ENCODE measurements at places on chromosomes 6 and 20.
A peak's percentile ranks its signal among the peaks of the same experiment; 100 is the strongest.

- no peak for DNase-seq
Measured at GRCh38 chr6:88910922-88911778, 52.3 kb downstream of the RNGTT start.

DNA sequence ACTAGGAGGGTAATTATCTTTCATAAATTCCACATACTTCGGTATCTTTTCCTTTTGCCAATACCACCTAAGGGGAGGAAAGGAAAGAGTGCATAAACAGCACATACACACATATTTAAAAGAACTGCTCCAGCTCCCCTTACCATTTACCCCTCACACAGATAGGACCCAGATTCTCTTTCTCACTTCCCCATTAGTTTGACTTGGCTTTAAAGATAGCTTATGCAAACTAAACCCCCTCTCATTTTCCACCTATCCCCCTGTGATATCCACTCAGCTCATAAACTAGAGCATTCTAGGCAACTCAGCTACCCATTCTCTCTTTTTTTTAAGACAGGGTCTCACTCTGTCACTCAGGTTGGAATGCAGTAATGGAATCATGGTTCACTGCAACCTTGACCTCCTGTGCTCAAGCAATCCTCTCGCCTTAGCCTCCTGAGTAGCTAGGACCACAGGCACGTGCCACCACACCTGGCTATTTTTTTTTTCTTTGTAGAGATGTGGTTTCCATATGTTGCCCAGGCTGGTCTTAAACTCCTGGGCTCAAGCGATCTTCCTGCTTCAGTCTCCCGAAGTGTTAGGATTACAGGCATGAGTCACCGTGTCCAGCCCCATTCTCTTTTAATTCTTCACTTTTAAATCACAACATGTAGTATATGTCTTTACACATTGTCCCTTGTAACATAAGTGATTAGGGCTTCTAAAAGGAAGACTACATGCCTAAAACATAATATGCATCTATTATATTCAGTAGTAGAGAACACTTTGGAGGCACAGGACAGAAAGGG lies 4.0 kb downstream of the FUCA2 start:
- DNase-seq, result no peak

GRCh38 chr6:136753624-136754023 lies 38.7 kb downstream of the MAP3K5 start:
- DNase-seq, result peak; percentile 85

DNA sequence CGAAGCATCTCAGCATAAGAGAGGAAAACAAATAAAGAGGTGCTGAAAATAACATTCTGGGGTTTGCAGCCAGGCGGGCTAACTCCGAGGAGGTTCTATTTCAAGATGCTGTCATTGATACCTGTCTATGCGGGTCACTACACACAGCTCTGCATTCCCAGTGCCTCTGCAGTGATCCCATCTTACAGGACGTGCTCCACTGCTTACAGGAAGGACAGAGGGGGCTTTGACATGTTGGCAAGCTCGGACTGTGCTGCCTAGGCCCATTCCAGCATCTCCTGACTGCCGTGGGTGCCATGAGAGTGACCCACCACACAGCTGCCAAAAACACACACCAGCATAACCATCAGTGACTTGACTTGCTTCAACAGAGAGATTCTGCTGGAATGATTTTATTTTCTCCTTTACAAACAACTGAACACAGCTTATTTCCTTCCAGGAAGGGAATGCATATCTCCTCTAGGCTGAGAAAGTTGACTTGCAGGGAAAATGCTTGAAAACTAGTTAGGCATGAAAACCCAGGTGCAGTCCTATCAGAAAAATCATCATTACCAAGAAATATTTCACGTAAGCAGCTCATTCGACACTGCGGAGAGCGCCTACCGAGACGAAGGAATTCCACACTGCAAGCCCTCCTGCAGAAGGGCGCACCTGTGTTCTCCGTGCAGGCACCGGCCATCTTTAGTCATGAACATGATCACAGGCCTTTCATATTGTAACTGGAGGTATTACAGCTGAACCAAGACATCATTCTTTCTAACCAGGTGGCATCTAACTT lies 62.5 kb downstream of the RAMACL start:
- DNase-seq, result no peak

- DNase-seq, result no peak
Measured at GRCh38 chr20:22681591-22682248, 97.3 kb upstream of the FOXA2 start.

GRCh38 chr6:84466511-84466910 lies 239.1 kb upstream of the CEP162 start:
- DNase-seq, result no peak

DNA sequence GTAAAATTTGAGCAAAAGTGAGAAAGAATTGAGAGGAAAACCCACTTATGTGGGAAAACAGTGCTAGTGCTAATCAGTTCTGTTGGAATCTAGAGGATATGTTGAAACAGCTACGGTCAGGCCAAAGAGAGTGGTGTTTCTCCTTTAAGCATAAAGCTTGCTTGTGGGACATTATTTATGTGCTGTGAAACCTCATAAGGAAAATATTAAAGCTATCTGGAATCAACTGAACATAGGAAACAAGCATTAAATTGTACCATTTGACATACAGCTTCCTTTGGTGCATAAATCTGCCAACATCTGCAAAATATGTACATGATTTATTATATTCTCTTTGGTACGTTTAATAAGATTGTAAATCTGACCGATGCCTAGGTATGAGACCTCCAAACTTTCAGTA lies 182.5 kb upstream of the PDE10A start:
- DNase-seq, result no peak

GRCh38 chr6:74713941-74714340 lies 491.9 kb downstream of the COL12A1 start:
- no peak for DNase-seq

GRCh38 chr20:23393996-23394775 lies 27.1 kb downstream of the NAPB start:
- no peak for DNase-seq

DNA sequence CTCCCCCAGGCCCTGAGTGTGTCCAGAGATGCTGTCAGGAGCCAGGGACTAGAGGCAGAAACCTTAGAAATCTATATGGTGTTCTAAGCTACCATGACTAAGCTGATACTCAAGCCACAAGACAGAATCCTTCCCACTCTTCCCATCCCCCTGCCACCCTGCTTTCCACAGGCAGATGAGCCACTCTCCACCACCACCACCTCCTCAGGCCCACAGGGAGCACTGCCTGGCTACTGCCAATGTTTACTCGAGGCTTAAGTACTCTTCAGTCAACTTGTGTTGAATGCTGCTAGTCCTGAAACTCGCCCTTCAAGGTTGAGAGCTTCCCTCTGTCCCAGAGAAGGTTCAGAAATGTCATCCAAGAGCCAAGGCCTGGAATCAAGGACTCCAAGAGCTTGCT lies 56.2 kb downstream of the CENPW start:
- no peak for DNase-seq

- DNase-seq, result no peak
Measured at GRCh38 chr6:157483770-157484169, 102.8 kb downstream of the ZDHHC14 start.

GRCh38 chr20:51202304-51202703 lies 179.4 kb upstream of the KCNG1 start:
- DNase-seq, result no peak

DNA sequence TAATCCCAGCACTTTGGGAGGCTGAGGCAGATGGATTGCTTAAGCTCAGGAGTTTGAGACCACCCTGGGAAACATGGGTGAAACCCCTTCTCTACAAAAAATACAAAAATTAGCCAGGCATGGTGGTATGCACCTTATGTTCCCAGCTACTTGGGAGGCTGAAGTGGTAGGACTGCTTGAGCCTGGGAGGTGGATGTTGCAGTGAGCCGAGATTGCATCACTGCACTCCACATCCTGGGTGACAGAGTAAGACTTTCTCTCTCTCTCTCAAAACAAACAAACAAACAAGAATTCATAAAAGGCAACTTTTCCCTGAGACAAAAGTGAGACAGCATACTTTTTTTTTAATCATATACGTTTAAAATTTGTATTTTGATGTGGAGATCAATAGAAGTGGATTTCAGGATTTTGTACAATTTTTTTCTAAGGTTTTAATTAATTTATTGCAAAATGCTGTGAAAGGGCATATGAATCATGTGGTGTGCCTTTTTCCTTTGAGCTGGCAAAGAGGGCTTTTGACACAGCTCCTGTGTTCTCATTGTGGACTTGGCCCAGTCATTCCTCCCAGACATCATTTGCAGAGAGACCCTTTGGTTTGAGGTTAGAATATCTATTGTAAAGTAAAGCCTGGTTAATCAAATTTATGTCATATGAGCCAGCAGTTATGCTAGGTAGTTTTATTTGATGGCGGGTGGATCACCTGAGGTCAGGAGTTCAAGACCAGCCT lies 77.1 kb downstream of the TULP4 start:
- DNase-seq, result no peak

- no peak for DNase-seq
Measured at GRCh38 chr6:49548613-49549304, 1.7 kb upstream of the C6orf141 start.

GRCh38 chr6:130115036-130115435 lies 96.7 kb downstream of the L3MBTL3 start:
- no peak for DNase-seq

DNA sequence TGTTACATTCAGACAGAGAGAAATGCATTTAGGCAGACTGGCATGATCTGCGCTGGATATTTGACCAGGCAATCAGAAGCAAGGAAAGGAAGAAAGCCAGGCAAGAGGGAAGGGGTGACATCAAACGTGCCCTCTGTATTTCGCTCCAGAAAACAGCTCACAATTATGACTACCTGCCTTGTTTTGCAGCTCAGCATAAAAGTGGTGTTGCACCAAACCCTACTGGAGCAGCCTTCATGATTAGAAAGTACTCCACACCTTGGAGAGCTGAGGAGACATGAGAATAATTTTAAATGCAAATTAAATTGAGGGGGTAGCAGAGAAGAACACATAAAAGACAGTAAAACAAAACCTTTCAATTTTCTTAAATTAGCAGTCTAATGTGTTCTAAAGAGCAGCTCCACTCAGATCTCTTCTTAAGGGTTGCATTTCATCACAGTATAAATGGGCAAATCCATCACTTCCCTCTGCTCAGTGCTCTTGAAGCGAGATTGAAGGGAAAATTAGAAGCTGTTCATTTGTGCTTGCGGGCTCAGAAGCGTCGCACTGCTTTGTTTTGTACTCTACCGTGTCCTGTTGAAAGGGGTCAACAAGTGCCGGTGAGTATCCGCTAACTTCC lies at the start of gene PHACTR1:
Gene PHACTR1 (plus strand): TSS at position 470 of the 619 bp plus-strand sequence.
- no peak for DNase-seq

DNA sequence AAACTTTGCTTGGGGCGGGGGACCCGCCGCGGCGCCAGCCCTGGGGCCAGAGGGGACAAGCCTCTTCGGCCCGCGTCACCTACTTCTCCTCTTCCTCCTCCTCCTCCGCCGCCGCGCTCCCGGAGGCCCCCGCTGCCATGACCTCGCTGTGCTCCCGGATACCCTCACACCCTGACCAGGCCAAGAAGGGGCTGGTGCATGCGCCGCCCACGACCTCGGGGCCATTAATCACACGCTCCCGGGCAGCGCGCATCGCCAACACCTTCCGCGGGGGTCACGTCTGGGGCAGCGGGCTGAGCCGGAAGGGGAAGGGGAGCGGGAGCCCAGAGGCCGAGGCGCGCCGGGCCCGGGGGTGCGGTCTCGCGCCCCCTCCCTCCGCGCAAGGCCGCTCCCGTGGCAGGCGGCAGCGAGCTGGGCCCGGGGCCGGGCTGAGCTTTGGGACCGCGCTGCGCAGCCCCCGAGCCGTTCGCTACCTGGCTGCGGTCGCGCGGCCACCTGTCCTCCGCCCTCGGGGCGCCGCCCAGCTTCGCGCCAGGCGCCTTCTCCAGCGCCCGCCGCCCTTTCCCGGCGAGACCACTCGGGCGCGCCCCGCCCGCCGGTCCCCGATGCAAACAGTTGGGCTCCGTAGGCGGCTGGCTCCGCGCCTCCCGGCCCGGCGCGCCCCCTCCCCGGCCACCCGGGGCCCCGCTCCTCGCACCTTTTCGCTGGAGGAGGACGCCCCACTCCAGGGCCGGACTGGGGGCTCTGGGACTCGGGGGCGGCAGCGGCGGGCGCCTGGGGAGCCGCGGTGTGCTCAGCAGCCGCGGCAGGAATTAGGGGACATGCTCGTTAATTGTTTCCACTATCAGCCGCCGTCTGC lies 575 bp upstream of the CNR1 start:
- DNase-seq, result no peak

- no peak for DNase-seq
Measured at GRCh38 chr6:167750956-167751358, 75.8 kb upstream of the AFDN start.

- no peak for DNase-seq
Measured at GRCh38 chr20:60700728-60701127, 551.3 kb upstream of the CDH4 start.
